ENCODE measurements at places on chromosomes 12 and 14.

DNA sequence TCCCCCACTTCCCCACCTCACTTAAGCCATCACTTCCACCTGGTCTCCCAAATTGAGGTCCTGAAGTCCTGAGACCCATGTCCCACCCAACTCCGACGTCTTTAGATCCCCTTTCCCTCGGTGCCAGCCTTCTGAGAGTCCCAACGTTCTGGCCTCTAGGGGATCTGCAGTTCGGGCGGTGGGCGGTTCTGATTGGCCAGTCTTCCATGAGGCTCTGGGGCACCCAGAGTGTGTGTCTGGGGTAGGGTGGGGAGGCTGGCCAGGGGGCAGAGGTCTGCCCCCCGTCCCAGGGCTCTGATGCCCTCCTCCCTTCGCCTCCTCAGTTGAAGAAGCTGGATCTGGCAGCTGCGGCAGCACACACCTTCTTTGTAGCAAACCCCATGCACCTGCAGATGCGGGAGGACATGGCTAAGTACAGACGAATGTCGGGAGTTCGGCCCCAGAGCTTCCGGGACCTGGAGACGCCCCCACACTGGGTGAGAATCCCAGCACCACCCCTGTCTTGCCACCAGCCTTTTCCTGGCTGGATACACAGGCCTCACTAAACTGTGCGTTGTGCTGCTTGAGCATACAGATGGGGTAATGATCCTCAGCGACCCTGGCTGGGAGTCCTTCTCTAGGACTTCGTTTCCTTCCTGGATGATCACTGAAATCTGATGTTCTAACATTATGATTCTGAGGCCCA lies 1.5 kb downstream of the P3H3 start:
- DNase-seq: no peak

- DNase-seq: no peak
These were observed 18.0 kb downstream of the LTBP2 start for GRCh38 chr14:74594029-74594428.

DNA sequence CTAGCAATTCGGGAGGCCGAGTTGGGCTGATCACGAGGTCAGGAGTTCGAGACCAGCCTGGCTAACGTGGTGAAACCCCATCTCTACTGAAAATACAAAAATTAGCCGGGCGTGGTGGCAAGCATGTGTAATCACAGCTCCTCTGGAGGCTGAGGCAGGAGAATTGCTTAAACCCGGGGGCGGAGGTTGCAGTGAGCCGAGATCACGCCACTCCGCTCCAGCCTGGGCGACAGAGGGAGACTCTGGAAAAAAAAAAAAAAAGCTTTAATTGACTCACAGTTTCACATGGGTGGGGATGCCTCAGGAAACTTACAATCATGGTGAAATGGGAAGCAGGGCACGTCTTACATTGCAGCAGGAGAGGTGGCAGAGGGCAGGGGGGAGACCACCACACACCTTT lies 30.6 kb upstream of the SLC2A3 start:
- DNase-seq: peak; percentile 43

DNA sequence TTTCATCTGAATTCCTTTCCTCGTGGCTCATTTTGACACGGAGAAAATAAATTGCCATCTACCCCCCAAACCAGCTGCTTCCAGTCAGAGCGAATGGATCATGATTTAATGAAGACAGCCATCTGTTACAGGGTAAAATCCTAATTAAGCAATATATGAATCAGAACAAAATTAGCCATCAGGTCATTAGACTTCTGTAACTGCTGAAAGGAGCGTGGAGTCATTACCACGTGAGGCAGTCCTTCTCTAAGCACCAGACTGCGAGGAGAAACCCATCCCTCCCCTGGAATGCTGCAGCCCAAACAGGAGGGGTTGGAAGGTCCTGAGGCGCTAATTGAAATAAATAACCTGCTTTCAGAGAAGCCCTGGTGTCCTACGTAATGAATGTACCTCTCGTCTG lies 51.1 kb upstream of the TCL1A start:
- peak; percentile 61 for DNase-seq

DNA sequence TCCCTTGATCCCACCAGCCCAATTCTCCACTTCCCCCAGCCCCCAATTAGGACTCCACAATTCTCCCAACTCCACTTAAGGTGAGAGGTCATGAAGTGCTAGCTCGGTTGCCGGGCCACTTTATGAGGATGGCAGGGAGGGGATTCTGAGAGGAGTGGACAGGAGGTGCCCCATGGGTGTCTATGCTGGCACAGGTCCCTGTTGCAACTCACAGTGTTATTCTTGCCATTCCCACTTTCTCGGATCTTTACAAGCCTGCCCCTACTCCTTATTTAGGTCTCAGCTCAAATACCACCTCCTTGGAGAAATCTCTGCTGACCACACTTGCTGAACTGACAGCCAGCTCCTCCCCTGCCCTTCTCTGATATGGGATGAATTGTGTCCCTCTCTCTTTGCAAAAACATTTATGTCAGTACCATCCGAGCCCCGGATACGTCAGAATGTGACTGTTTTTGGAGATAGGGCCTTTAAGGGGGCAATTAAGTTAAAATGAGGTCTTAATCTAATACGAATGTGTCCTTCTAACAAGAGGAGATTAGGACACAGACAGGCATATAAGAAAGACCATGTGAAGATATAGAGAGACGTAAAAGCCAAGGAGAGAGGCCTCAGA lies 4.2 kb upstream of the LGALS3 start:
- no peak for DNase-seq

- DNase-seq: no peak
These were observed 139.8 kb downstream of the PHETA1 start for GRCh38 chr12:111228916-111229666.

GRCh38 chr12:93484315-93484981 lies 17.1 kb downstream of the MRPL42 start:
- DNase-seq: peak; percentile 65

- DNase-seq: peak; percentile 57
These were observed 1.4 kb downstream of the WSB2 start for GRCh38 chr12:118059341-118060191.

DNA sequence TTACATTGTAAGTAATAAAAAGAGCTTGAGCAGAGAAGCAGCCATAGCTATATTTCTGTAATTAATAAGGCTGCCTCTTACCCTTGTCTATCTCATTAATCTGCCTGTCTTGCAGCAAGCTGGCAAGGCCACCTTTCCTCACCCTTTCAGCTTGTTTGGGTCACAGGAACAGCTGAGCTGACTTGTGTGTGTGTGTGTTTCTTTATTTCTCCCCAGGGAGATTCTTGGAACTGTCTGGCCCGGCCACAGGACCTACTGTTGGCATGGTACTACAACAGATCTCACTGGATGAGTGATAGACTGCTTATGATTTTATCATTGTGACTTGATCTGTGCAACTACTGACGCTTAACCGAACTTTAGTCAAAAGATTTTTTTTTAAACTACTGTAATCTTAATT lies 213.7 kb downstream of the SLC2A13 start:
- no peak for DNase-seq

DNA sequence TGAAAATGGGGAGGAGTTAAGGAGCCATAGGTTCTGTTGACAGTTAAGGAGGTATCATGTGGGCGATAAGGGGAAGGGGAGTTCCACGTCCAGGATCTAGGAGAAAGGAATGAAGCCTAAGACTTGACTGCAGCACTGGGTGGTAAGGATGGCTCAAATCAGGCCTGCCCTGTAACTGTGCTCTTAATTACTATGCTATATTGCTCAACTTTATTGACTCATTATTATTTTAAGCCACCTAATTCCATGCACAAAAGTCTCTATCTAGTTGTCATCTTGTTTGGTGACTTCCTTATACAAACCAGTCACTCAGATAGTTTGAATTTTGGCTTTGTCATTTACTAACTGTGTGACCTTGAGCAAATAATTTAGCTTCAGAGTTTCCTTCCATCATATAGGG lies 242.1 kb upstream of the ARHGAP5 start:
- DNase-seq: peak; percentile 21

DNA sequence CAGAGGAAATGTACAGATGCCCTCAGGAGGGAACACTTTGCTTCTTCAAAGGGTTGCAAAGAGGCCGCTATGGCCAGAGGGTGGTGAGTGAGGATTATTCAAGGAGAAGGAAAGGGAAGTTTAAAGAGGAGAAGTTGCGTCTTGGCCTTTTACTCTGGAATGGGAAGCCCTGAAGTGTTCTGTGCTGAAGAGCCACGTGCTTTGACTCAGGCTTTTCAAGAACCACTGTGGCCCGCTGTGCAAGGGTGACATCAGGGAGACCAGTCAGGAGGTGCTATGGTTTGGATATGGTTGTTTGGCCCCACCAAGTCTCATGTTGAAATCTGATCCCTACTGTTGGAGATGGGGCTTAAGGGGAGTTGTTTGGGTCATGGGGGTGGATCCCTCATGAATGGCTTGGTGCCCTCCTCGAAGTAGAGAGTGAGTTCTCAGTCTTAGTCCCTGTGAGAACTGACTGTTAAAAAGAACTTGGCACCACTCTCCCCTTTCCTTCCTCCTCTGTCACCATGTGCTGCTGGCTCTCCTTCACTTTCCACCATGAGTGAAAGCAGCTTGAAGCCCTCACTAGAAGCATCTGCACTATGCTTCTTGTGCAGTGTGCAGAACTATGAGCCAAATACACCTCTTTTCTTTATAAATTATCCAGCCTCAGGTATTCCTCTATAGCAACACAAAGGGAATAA lies 66.1 kb upstream of the DUSP6 start:
- DNase-seq: no peak

- no peak for DNase-seq
These were observed 2.5 kb downstream of the C12orf57 start for GRCh38 chr12:6946033-6946919.

GRCh38 chr12:87160848-87161601 lies 868.2 kb downstream of the C12orf50 start:
- no peak for DNase-seq

DNA sequence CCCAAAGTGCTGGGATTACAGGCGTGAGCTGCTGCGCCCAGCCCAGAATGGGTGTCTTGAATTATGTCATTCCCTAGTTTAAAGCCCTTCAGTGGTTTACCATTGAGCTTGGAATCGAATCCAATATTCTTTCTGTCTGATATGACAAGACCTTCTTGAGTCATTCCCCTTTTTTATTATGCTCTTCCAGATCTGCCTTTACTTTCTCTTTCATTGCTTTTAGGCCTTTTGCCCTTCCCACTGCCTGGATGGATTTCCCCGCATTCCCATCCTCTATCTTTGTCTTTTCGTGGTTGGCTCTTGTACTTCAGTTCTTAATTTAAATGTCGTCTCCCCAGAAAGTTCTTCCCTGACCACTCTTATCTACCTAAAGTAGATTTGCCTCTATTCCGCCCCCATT lies 1.6 kb downstream of the TRAFD1 start:
- no peak for DNase-seq

GRCh38 chr14:54360667-54361066 lies 36.1 kb upstream of the CDKN3 start:
- no peak for DNase-seq

GRCh38 chr12:123743002-123743401 lies 19.1 kb upstream of the DNAH10 start:
- no peak for DNase-seq

DNA sequence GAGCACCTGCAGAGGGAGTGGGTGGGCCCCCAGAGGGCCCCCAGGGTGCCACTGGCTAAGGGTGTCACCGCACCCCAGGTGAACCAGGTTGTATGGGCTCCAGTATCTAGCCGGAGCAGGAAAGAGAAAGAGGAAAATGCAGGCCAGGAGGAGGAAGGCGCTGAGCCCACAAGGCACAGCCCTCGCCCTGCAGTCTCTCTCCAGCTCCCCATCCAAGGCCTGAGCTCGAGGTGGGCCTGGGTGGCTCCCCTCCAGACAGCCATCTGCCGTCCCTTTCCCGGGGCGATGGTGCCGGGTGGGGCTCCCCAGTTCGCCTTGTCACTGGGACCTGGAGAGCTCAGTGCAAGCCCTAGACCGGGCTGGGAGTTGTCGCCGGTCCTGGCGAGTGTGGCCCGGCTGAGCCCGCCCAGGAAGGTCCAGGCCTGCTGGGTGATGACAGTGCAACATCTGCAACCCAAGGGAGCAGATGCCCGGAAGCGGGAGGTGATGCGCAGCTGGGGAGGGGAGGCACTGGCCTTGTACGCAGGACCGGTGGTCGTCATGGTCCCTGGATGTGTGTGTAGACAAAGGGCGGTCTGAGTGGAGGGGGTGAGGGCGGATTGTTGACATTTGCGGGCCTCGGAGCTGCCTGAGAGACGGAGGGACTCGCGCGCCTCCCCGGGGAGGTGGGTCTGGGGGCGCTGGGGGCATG lies 716 bp downstream of the TMEM179 start:
- DNase-seq: no peak

Data from HCEC 1CT (cell line).